ENCODE measurements at places on chromosomes 7 and 10. TPM values are rescaled to one million over a fixed set of nuclear protein-coding genes. Genes with fewer than 3 reads are reported as not detected.

Gene EN2
- not detected for total RNA-seq

Gene FAM13C
- 34.5 TPM for total RNA-seq

Gene ASL
- 11.1 TPM for total RNA-seq

Gene H2BK1
- not detected for total RNA-seq

Gene PANK1
- total RNA-seq = 11.6 TPM

Gene AKR1D1
- not detected for total RNA-seq

Gene HKDC1
- total RNA-seq = not detected

Gene FKBP6
- total RNA-seq = not detected

Gene GPR26
- not detected for total RNA-seq

Gene TFR2
- total RNA-seq = 0.69 TPM

Gene FANK1
- total RNA-seq = 2.0 TPM

Gene MMD2
- 0.11 TPM for total RNA-seq

GRCh38 chr10:51029172-51029641, 45.1 kb upstream of the PRKG1 start:
- no peak for DNase-seq

DNA sequence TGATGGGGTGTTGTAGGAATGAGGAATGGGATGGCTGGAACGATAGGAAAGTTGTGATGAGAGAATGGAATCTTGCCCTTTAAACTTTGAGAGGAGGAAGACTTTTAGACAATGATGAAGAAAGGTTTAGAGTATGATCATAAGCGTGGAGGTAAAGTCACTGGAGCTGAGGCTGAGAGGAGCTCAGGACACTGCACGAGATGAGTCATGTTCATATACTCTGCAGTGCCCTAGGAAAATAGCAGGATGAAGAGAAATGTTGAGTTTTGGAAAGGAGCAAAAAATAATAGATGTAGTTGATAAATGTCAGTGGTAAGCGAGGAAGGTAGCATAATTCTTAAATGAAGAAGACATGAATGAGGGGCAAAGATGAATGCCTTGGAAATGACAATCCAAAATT, 28.3 kb upstream of the CUL1 start:
- DNase-seq = no peak

- no peak for DNase-seq
Observed at GRCh38 chr10:21368022-21368582, 157.4 kb downstream of the SKIDA1 start.

DNA sequence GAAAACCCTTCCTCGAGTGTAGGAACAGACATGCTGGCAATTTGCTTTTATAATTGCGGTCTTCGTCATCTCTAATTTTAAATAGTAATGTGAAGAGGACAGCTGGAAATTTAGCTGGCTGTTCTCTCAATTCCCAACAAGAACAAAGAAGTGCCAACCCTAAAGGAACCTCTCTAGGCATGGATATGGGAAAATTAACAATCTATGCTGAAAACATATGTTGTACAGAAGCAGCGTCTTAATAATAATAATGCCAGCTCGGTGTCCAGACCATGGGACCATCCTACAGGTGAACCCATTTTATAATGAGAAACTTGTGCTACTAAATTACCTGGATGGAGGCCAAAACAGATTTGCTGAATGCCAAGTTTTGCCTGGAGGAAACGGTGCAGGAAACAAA, 641.4 kb upstream of the MGMT start:
- DNase-seq = no peak

GRCh38 chr10:113087165-113088029, 137.3 kb downstream of the TCF7L2 start:
- no peak for DNase-seq

GRCh38 chr10:125060826-125061556, 99.4 kb downstream of the CTBP2 start:
- DNase-seq = peak; percentile 52

DNA sequence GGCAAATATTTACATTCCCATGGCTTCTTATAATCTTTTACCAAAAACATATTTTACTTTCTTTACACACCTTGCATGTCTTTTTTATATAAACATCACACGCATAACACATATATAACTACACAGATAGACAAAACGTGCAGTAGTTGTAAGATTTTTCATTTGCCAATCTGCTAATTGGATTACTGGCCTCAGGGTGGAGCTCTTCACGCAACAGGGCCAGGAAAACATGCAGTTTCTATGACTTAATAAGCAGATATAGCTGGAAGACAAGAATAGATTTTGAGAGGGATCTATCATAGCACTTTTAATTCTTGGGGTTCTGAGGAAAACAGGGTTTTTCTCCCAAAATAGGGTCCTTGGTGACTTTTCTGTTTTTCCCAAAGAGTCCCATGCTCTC, 12.7 kb downstream of the ACADSB start:
- no peak for DNase-seq

DNA sequence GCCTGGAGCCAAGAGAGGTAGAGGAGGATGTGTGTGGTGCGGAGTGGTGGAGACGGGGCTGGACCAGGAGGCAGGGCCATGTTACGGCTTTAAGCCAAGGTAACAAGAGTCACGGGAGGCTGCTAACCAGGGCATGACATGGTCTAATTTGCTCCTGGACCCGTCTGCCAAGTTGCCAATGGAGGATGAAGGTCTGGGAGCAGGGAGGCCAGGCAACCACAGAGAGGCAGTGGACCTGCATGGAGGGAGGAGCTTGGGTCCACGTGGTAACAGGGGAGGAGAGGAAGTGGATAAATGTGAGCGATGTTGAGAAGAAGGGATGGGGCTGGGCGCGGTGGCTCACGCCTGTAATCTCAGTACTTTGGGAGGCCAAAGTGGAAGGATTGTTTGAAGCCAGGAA, 31.0 kb downstream of the SRRM3 start:
- no peak for DNase-seq

- no peak for DNase-seq
Observed at GRCh38 chr7:4109481-4110110, 572.5 kb upstream of the FOXK1 start.

GRCh38 chr7:137846827-137847567, at the start of gene DGKI:
Gene DGKI, minus strand, starts transcription at chr7:137846974.
- DNase-seq = no peak

DNA sequence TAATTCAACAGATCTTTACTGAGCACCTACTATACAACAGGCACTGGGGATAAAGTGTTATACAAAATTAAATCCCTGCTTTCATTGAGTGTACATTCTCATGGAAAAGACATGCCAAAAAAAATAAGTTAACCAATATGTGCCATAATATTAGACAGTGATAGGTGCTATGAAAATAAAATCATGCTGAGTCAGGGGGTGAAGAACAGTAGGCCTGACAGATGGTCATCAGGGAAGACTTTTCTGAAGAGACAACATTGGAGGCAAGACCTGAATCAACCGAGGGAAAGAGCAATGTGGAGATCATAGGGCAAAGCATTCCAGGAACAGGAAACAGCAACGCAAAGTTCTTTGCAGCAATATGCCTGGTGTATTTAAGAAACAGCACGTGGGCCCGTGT, 135.5 kb downstream of the C1GALT1 start:
- no peak for DNase-seq

- no peak for DNase-seq
Observed at GRCh38 chr10:133465191-133465949, 11.6 kb downstream of the SCART1 start.

- DNase-seq = peak; percentile 76
Observed at GRCh38 chr10:3468919-3469638, 296.5 kb upstream of the PITRM1 start.

DNA sequence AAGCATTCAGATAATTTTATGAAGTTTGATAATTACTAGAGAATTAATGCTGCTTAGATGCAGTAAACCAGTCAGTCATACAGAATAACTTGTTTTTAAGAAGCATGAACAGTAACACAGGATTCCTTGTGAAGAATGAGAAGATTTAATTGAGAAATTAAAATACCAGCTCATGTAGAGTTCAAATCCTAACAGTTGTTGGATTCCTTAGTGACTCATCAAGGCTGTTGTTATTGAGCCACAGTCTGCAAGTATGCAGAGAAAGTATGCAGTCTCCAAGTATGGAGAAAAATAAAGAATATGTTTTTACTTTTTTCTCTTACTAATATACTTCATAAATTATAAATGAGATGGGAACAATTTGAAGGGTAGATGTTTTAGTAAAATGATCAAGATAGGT, 30.2 kb upstream of the CYP26C1 start:
- DNase-seq = no peak

- DNase-seq = no peak
Observed at GRCh38 chr7:1434891-1435670, 24.2 kb downstream of the MICALL2 start.

- no peak for DNase-seq
Observed at GRCh38 chr7:152489044-152489443, 53.2 kb upstream of the KMT2C start.

DNA sequence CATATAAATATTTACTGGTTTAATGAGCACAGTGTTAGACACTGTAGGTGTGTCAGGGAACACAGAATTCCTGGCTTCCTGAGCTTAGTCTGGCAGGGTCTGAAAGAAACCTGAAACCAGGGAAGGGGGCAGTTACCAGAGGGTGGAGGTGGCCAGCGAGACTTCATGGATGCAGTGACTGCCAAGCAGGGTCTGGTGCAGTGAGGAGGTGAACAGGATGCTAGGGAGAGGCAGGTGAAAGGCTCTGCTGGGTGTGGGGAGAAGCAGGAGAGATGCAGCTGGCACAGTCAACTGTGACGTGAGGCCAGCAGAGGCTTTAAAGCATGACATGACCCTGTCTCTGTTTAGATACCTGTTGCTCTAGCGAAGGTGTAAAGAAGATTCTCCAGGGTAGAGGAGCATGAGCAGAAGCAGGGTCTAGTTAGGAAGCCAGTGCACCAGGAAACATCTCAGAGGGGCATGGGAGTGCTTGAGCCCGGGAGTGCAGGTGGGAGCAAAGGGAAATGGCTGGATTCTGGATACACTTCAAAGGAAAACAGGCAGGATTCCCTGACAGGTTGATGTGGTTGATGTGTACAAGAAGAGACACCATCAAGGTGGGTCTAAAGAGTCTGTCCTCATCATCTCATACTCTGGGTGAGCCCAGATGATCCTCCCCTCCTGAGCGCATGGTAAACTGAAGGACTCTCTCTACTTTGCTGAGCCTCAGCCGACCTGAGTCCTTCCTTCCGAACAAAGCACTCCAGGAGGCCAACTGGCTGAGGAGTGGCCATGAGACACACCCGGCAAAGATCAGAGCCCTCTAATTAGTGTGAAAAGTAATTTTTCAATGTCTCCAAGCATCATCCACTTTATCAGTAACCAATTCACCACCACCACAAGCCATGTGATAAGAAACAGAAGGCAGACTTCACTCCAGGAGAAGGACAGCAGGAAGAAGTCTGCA, 186.8 kb downstream of the COBL start:
- no peak for DNase-seq

- DNase-seq = no peak
Observed at GRCh38 chr7:107989618-107990373, 13.2 kb downstream of the LAMB1 start.

DNA sequence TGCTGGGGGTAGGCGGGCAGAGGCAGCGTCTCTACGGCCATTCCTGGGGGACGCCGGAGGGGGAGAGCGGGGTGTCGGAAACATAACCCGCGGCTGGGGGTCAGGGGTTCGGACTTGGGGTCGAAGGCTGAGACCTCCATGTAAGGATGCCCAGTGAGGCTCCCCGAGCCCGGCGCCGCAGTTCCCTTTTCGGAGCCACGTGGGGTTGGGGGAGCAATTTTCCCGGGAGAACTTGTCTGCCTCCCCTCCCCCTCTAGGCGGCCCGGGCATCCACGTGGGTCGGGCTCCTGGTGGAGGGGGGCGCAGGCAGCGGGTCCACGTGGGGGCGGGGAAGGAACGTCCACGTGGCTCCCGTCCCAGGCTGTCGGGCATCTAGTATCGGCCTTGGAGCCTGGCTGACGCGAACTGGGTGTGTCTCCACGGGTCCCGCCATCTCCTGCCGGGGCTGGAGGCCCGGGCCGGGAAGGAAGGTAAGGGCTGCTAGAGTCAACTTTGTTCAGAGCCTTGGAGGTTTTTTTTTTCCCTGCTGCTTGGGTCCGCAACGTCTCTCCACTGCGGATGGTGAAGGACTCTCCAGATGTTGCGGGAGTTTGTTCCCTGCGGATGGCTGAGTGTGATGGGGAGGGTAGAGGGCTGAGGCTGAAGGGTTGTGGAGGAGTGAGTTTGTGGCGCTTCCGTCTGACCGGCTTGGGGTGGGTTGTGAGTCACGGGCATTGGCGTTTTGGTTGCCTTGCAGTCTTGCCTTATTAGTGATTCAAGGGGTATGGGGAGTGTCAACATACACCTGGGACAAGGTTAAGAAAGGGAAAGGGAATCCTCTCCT, 744 bp downstream of the PPRC1 start:
- DNase-seq = no peak

GRCh38 chr10:70791386-70792039, 6.3 kb upstream of the TBATA start:
- DNase-seq = no peak

- no peak for DNase-seq
Observed at GRCh38 chr10:51082857-51083256, 8.6 kb downstream of the PRKG1 start.
